A549 treated with Mapracorat at 1 μM for 4 hours (cell line): ENCODE measurements at places on chromosomes 4 and X. TPM values are rescaled to one million over a fixed set of nuclear protein-coding genes. Genes with fewer than 3 reads are reported as not detected.

The BRS3 gene
- not detected in 5 replicates for total RNA-seq

The GPRASP3 gene
- total RNA-seq: 2.8 to 3.9 TPM (median 3.8 TPM) in 5 replicates

The QRFPR gene
- total RNA-seq: not detected in 5 replicates

The NMU gene
- 0.39 to 0.65 TPM (median 0.51 TPM) in 5 replicates for total RNA-seq

The NDP gene
- total RNA-seq: not detected in 5 replicates

The ADAMTS3 gene
- total RNA-seq: 0.02 to 0.14 TPM in 2 of 5 replicates, not detected in the others

The REELD1 gene
- total RNA-seq: not detected in 5 replicates

The NKAP gene
- total RNA-seq: 6.9 to 7.8 TPM (median 7.1 TPM) in 5 replicates

The GPC3 gene
- not detected in 5 replicates for total RNA-seq

The TRIM2 gene
- total RNA-seq: 0.45 to 0.90 TPM (median 0.71 TPM) in 5 replicates

The TMEM31 gene
- total RNA-seq: not detected in 5 replicates

The LPAR4 gene
- not detected in 5 replicates for total RNA-seq

The SERTM2 gene
- total RNA-seq: not detected in 5 replicates

The SUPT20HL2 gene
- not detected in 5 replicates for total RNA-seq

The HMGN5 gene
- 1.6 to 3.8 TPM (median 2.4 TPM) in 5 replicates for total RNA-seq

The ARMCX4 gene
- 0.18 to 0.93 TPM (median 0.41 TPM) in 5 replicates for total RNA-seq

The SASH3 gene
- total RNA-seq: not detected in 5 replicates

The TLR6 gene
- 2.3 to 3.0 TPM (median 2.3 TPM) in 5 replicates for total RNA-seq

The NDST3 gene
- not detected in 5 replicates for total RNA-seq

The PFKFB1 gene
- 0.08 to 0.14 TPM (median 0.14 TPM) in 3 of 5 replicates, not detected in the others for total RNA-seq

The GUCY1A1 gene
- total RNA-seq: not detected in 5 replicates

The SSX4 gene
- not detected in 5 replicates for total RNA-seq

The DRD5 gene
- total RNA-seq: not detected in 5 replicates

The CTPS2 gene
- total RNA-seq: 9.0 to 11.1 TPM (median 9.9 TPM) in 5 replicates

The WWC2 gene
- total RNA-seq: 12.3 to 18.5 TPM (median 16.5 TPM) in 5 replicates

The HS6ST2 gene
- total RNA-seq: 0.05 to 0.09 TPM (median 0.06 TPM) in 4 of 5 replicates, not detected in the other

The PDCL2 gene
- total RNA-seq: not detected in 5 replicates

The F9 gene
- total RNA-seq: not detected in 5 replicates

The LRP2BP gene
- total RNA-seq: 0.08 to 0.30 TPM (median 0.13 TPM) in 5 replicates

The COL25A1 gene
- total RNA-seq: not detected in 5 replicates

The GNRHR gene
- total RNA-seq: not detected in 5 replicates

The SMIM31 gene
- total RNA-seq: 0.06 to 0.15 TPM in 2 of 5 replicates, not detected in the others

The DSPP gene
- not detected in 5 replicates for total RNA-seq

The VGLL1 gene
- not detected in 5 replicates for total RNA-seq
